ENCODE measurements at places on chromosomes 13 and 19.

GRCh38 chr19:43461303-43461702 lies 4.1 kb downstream of the LYPD3 start:
- no peak for DNase-seq

- DNase-seq, result no peak
Observed at GRCh38 chr13:33913829-33914228, 95.9 kb downstream of the RFC3 start.

GRCh38 chr13:109196948-109197347 lies 567.5 kb downstream of the MYO16 start:
- DNase-seq, result no peak

GRCh38 chr19:3478409-3479176 lies 1.7 kb downstream of the SMIM24 start:
- DNase-seq, result no peak

- no peak for DNase-seq
Observed at GRCh38 chr13:77820431-77821149, 98.0 kb downstream of the EDNRB start.

- DNase-seq, result no peak
Observed at GRCh38 chr19:10419200-10419645, 1.1 kb upstream of the PDE4A start.

- no peak for DNase-seq
Observed at GRCh38 chr13:30352121-30352520, 44.8 kb upstream of the KATNAL1 start.

DNA sequence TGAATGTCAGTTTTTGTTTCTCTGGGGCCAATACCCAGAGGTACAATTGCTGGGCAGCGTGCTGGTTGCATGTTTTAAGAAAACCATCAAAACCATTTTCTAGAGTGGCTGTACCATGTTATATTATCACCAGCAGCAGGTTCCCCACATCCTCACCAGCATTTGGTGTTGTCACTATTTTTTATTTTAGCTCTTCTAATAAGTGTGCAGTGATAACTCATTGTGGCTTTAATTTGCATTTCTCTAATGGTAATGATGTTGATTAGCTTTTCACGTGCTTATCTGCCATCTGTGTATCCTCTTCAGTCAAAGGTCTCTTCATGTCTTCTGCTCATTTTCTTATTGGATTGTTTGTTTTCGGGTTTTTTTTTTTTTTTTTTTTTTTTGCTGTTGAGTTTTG lies 21.9 kb downstream of the PAK4 start:
- no peak for DNase-seq

GRCh38 chr13:22812793-22813192 lies 368.0 kb upstream of the SGCG start:
- DNase-seq, result no peak

GRCh38 chr19:1663852-1664251 lies 11.4 kb upstream of the TCF3 start:
- DNase-seq, result no peak

DNA sequence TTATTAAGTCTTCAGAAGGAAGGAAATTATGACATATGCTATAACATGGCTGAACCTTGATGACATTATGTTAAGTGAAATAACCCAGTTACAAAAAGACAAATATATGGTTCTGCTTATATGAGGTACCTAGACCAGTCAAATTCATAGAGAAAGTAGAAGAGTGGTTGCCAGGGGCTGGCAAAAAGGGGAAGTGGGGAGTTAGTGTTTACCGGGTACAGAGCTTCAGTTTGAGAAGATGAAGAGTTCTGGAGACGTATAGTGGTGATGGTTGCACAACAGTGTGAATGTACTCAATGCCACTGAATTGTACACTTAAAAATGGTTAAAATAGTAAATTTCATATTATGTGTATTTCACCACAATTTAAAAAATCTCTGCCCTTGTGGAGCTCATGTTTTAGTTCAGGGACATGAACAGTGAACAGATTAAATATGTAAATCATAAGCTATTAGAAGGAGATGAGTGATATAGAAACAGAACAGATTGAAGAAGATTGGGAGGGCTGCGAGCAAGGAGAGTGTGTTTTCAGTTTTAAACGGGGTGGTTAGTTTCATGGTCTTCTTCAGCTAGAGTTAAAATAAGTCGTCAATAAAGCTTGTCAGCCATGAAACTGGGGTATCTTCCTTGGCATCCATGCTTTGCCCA lies 355.2 kb downstream of the KCNRG start:
- no peak for DNase-seq

DNA sequence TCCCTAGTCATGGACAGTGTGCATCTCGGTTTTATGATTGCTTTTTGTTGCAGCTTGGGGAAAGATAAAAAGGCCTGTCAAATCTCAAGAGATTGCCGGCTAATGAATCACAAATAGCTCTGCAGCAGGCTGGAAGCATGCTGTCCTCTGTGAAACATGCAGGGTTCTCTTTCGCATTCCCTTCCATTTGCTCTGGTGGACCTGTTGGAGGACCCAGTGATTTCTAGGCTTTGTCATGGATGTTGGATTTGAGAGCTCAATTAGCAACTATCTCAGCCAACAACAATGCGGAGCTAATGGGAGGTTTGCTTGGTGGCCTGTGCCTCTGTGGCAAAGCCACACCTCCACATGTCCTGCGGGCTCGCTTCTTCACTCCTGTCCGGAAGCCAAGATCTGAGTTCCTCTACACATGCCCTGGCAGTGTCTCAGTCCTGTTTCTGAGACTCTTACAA lies 418.1 kb upstream of the ARGLU1 start:
- DNase-seq, result no peak

DNA sequence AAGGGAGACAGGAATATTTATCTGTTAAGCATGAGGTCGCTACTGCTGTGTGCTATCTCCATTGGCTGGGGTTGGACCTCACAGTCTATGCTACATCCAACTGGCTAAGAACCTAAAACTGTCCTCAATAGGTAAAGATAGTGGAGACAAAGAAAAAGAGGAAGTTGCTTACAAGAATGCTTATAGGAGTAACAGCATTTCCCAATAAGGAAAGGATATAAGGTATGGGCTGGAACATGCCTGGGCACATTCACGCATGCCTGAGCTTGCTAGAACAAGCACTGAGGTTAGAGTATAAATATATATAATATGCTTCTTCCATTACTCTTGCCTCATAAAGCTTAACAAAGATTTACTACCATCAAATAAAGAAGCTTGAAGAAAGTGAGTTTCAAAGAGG lies 47.9 kb upstream of the CEACAM21 start:
- DNase-seq, result no peak

- no peak for DNase-seq
Observed at GRCh38 chr13:52980695-52981094, 47.9 kb upstream of the OLFM4 start.

DNA sequence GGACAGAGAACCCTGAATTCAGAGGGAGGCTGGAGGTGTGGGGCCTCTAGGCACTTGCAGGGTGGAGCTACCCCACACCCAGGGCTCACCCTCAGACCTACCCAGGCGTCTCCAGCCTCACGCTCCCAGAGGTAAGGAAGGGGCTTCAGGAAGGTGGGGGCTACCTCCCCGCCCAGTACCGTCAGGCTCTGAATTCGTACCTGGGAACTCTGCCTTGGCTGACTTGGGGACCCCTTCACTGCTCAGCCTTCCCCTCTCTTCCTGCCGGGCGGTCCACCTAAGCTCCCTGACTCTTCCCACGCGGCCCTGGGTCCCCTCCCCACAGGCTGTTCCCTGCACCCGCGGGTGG lies 28.5 kb upstream of the PARP4 start:
- DNase-seq, result no peak

GRCh38 chr13:48559638-48560320 lies 26.9 kb upstream of the RCBTB2 start:
- DNase-seq, result no peak

- no peak for DNase-seq
Observed at GRCh38 chr19:5960005-5961001, 17.6 kb downstream of the RANBP3 start.

DNA sequence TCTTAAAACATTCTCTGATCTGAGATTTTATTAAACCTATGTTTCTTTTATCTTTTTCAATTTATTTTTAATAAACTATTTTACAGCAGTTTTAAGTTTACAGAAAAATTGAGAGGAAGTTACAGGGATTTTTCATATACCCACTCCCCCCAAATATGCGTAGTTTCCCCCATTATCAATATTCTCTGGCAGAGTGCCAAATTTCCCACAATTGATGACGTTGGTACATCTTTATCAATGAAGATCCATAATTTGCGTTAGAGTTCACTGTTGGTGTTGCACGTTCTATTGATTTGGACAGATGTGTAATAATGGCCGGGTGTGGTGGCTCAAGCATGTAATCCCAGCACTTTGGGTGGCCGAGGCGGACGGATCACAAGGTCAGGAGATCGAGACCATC lies 1063.0 kb upstream of the ATXN8OS start:
- no peak for DNase-seq

- no peak for DNase-seq
Observed at GRCh38 chr19:9456018-9456689, 20.8 kb upstream of the ZNF266 start.

- no peak for DNase-seq
Observed at GRCh38 chr13:92196591-92197256, 798.3 kb downstream of the GPC5 start.

Data from stimulated activated CD8-positive, alpha-beta memory T cell treated with anti-CD3 and anti-CD28 coated beads, Interleukin-4, amount 100 ng/mL, for 4 hours (primary cell).